AG10803 (cell line): ENCODE measurements at places on chromosomes 3 and 15.

DNA sequence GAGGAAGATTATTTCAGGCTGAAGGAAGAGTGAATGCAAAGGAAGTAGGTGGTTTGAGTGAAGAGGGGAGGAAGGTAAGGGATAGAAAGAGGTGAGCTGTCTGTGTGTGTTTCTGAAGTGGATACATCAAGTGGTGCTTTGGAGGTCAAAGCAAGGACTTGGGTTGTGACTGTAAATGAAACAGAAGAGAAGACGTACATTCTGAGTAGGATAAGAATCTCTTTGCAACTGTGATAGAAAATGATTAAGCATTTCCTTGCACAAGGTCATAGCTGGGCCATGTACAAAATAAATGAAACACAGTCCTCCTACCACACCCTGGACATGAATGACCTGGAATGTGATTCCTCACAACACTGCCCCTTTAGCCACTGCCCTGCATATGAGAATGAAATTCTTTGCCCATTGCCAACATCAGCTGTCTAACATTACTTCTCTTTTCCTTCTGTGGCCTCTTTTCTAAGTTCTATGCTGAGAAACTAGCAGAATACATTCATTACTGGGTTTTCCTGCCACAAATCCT is 28.3 kb upstream of the MINDY4B start:
- no peak for DNase-seq

GRCh38 chr3:185978516-185978915 is 40.7 kb upstream of the TRA2B start:
- DNase-seq: no peak

- no peak for DNase-seq
Observed at GRCh38 chr3:40019376-40019775, 210.0 kb downstream of the MYRIP start.

GRCh38 chr15:83174891-83175290 is 32.7 kb downstream of the HDGFL3 start:
- peak; percentile 59 for DNase-seq

DNA sequence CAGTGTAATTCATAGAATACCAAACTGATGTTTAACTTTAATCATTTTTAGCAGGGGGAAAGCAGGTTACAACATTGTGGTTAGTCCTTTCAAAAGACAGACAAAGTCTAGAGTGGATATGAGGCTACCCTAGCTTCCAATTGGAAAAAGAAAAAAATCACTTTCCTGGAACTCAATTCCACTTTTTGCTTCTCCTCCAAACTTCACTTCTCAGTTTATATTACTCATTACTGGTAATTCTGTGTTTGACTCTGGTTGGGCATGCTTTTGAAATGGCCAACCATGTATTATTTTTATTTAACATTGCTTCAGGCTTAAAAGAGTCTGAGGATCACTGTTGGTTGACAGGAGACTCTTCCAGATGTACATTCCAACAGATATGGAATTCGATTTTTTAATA is 84.8 kb downstream of the RAP2B start:
- peak; percentile 93 for DNase-seq

GRCh38 chr15:92820236-92821021 is 79.7 kb upstream of the CHD2 start:
- DNase-seq: peak; percentile 86

GRCh38 chr3:171234298-171235010 is 207.9 kb upstream of the SLC2A2 start:
- DNase-seq: no peak

DNA sequence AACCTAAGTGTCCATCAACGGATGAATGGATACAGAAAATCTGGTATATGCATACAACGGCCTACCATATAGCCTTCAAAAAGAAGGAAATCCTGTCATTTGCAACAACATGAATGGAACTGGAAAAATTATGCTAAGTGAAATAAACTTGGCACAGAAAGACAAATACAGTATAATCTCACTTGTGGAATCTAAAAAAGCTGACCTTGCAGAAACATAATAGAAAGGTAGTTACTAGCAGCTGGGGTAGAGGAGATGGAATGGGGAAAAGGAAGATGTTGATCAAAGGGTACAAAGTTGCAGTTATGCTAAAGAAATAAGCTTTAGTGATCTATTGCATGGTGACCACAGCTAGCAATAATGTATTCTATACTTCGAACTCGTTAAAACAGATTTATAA is 444.1 kb downstream of the OCA2 start:
- DNase-seq: no peak

- DNase-seq: no peak
Observed at GRCh38 chr3:126548556-126549466, 9.9 kb downstream of the C3orf22 start.

- DNase-seq: peak; percentile 93
Observed at GRCh38 chr3:184399410-184399809, 19.6 kb downstream of the CHRD start.

GRCh38 chr3:45110509-45110833 is 35.7 kb downstream of the CDCP1 start:
- DNase-seq: no peak

DNA sequence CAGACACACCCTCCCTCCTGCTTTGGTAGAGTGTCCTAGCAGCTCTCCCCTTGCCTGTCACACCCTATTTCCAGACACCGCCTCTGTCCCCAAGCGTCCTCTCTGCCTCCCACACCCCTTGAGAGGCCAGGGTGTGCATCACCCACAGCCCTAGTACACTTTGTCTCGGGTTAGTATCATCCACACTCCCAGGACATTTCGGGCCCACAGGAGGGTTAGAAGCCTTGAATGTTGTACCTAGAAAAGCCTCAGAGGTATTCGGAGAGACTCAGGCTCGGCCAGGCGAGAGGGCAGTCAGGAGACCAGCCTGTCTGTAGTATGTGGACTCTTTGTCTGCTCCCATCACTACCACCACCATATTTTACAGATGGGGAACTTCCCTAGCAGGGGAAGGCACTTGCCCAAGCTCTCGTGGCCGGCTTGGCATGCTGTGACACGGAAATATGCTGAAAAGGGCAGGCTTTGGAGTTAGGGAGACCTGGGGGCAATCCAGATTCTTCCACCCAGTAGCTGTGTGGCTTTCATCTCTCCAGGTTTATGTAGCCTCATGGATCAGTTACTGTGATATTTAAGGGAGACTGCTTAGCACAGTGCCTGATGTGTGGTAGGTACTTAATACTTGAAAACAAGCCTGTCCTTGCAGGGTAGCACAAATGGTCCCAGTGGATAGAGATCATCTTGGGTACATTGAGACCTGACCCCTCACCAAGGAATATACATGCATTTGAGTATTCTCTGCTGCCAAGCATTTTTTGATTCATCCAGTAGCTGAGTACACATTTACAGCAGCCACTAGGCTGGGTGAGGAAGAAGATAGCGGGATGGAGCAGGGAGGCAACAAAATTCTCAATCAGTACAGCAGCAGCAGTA is 1.4 kb downstream of the TMEM43 start:
- no peak for DNase-seq

DNA sequence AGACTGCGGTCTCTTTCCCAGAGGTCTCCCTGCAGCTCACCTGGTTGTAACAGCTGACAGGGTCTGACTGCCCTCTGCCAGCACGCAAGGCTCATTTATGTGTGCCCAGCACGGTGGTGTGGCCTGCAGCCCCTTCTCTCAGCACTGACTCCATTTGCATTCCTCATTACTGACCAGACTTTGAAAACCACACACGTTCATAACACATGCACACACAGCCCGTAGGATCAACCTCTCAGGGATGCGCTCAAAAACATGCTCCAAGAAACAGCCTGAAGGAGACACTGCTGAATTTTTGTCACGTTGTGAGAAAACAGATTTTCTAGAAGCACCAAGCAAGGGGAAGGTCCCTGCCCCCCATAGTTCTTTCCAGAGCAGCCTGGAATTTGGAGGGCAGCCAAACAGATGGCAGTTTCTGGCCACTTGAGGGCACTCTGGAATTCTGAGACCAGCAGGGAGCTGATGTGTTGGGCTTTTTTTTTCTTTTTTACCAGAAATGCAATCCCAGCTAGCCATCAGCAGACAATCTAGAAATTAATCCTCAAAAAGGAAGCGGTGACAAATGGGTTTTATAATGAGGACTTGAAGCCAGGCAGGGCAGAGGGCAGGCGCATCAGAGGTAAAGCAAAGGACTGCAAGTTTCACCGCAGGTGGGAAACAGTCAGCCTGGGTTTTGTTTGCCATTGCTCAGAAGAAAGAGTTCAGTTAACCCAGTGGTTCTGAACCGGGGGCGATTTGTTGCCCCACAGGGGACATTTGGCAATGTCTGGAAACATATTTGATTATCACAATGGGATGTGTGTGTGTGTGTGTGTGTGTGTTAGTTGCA is 170.5 kb upstream of the PROK2 start:
- DNase-seq: peak; percentile 84

- no peak for DNase-seq
Observed at GRCh38 chr3:71956716-71957115, 171.8 kb upstream of the PROK2 start.

- no peak for DNase-seq
Observed at GRCh38 chr3:157093096-157093495, 66.9 kb downstream of the CCNL1 start.

GRCh38 chr3:144175644-144176425 is 204.2 kb downstream of the DIPK2A start:
- no peak for DNase-seq

DNA sequence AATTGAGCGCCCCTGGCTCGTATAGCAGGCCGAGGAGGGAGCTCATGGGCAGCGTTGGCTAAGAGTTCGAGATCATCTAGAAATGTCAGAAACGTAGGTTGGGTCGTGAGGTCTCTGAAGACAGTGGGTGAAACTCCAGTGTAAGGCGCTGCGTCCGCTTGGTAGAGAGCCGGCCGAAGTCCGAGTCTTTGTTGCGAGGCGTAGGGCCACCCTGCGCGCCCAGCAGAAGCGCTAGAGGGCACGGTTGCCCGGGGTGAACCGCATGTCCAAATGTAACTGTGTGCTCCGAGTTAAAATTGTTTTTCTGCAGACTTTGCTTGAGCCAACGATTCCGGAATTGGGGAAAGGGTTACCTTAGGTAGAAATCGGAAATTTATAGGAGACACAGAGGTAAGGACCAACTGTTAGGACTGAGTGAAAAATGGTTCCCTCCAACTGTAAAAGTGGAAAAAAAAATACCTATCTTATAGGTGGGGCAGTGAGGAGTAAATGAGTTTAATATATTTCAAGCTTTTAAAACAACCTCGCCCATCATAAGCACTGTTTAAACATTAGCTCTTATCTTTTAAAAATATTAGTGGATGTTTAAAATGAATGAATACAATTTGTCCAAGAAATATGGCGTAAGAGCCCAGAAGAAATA is 993 bp upstream of the SIAH2 start:
- peak; percentile 65 for DNase-seq

DNA sequence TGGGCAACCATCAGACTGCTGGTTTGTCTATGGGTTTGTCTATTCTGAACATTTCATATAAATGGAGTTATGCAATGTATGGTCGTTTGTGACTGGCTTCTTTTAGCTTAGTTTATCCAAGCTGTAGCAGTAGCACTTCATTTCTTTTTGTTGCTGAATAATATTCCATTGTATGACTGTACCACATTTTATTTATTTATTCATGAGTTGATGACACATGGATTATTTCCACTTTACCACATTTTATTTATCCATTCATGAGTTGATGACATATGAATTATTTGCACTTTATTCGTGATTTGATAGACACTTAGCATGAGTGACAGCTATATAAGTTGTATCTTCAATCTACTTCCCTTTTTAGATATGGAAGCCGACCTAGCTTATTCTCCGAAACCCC is 70.0 kb downstream of the IQGAP1 start:
- DNase-seq: no peak

DNA sequence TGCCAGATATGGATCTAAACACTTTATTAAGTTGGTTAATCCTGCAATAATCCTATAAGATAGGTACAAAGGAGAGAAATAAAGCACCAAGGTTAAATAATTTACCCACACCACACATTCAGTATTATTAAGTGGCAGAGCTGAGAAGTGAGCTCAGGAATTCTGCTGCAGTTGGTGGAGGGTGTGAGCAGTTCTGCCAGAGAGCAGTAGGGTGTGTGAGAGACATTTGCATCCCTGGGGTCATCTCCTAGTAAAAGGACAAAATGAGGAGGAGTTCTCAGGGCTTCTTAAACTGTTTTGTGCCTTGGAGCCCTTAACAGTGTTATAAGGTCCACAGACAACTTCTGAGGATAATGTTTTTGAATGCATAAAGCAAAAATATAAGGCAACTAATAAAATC is 484.5 kb downstream of the TAFA4 start:
- no peak for DNase-seq

- no peak for DNase-seq
Observed at GRCh38 chr15:101067660-101068522, 148.7 kb downstream of the LRRK1 start.

DNA sequence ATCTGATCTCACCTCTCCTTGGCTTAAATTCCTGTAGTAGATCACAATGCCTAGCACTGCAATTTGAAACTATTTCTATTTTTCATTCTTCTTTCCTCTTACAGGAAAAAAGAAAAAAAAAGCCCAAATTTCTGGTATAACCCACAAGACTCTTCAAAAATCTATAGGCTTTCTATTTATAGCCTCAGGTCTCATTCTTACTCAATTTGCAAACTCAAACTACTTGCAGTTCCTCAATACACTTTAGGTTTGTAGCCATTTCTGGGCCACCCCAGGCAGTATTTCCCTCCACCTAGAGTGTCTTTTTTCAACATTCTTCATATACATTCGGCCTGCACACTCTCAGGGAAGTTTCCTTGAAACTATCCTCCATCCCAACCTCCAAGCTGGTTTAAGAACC is 169.0 kb downstream of the TBC1D5 start:
- no peak for DNase-seq

GRCh38 chr15:51405693-51406523 is 64.5 kb downstream of the GLDN start:
- no peak for DNase-seq

- DNase-seq: no peak
Observed at GRCh38 chr3:30248423-30248822, 358.0 kb upstream of the TGFBR2 start.

DNA sequence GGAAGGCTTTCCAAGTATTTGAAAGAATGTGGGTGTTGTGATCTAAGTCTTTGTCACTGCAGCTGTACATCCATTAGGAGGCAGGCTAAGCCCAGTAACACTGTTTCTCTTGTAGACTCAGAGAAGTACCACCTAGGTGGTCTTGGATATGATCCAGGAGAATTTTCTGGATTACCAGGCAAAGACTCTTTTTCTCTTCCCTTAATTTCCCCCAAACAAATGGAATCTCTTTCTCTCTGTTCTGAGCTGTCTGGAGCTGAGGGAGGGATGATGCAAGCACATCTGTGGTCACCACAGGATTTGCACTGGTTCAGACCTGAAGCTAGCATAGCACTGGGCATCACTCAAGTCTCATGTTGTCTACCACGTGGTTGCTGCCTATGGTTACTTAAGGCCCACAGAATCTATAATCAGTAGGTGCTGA is 227.6 kb downstream of the NECTIN3 start:
- DNase-seq: peak; percentile 79

GRCh38 chr3:87287011-87287410 is 10.6 kb upstream of the POU1F1 start:
- no peak for DNase-seq

DNA sequence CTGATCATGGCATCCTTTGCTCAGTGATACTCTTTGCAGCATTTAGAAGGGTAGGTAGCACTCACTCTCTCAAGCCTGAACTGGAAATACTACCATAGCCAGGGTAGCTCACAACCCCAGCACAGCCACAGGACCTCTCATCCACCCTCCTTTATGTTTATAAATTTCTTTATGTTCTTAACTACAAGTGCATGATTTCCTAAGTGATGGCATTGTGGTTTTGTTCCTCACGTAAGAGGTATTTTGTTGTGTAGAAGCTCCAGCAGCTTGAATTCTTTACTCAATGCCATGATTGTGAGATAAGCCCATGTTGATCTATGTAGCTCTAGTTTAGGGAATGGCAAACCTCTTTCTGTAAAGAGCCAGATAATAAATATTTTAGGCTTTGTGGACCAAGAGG is 7.9 kb upstream of the RTP3 start:
- peak; percentile 78 for DNase-seq

GRCh38 chr3:188839187-188839695 is 332.5 kb upstream of the TPRG1 start:
- DNase-seq: no peak
